ENCODE measurements at places on chromosomes 6 and 20. TPM values are rescaled to one million over a fixed set of nuclear protein-coding genes. Genes with fewer than 3 reads are reported as not detected.

- no peak for DNase-seq
These were observed 12.1 kb downstream of the TBX18 start for GRCh38 chr6:84752118-84752850.

GRCh38 chr6:2478200-2478599 is 232.8 kb upstream of the GMDS start:
- DNase-seq = no peak

Gene TTLL9
- 0.20 TPM for total RNA-seq

Gene TRAPPC3L
- not detected for total RNA-seq

- DNase-seq = no peak
These were observed 164.2 kb upstream of the ATXN1 start for GRCh38 chr6:16925461-16925860.

GRCh38 chr6:109872968-109873545 is 105.1 kb upstream of the GPR6 start:
- DNase-seq = no peak

Gene MLN
- not detected for total RNA-seq

DNA sequence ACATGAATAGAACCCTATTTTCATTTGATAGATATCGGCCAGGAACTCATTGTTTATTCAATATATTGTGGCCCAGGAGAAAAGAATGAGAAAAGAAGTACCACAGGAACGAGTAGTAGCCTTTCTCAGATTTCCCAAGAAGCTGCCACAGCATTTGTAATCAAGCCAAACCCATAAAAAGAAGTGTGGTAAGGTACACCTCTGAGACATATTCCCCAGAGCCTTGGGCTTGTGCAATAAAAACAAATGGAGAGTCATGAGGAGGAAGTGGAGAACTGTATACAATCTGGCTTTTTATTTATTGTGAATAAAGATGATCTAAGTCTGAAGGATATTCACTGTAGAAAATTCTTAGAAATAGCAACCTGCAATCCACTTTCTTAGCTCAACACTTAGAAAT is 36.7 kb downstream of the KIF6 start:
- DNase-seq = no peak

- no peak for DNase-seq
These were observed 43.7 kb downstream of the CDC5L start for GRCh38 chr6:44431118-44431725.

- no peak for DNase-seq
These were observed 13.3 kb upstream of the RIPOR2 start for GRCh38 chr6:24949020-24949569.

- no peak for DNase-seq
These were observed 9.5 kb downstream of the NT5E start for GRCh38 chr6:85459224-85459901.

Gene GNAS-AS1
- total RNA-seq = 11.3 TPM

Gene OPRL1
- total RNA-seq = 0.90 TPM

DNA sequence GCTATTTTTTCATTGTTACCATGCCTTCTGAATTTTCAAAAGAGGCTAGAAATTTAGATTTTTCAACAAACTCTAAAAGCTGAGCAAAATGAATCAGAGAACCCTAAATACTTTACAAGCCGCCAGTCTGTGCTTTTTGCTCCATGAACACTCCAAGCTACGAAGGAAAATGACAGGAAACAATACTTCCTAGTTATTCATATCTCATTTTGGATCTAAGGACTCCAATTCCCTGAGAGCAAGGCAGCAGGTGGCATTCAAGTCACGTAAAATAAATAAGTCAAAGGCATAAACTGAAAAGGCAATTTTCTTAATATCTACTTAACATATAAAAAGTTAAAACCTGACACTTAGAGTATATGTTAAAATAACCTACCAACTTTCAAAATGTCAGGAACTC is 50.6 kb downstream of the PDSS2 start:
- no peak for DNase-seq

Gene SIRPD
- total RNA-seq = not detected

DNA sequence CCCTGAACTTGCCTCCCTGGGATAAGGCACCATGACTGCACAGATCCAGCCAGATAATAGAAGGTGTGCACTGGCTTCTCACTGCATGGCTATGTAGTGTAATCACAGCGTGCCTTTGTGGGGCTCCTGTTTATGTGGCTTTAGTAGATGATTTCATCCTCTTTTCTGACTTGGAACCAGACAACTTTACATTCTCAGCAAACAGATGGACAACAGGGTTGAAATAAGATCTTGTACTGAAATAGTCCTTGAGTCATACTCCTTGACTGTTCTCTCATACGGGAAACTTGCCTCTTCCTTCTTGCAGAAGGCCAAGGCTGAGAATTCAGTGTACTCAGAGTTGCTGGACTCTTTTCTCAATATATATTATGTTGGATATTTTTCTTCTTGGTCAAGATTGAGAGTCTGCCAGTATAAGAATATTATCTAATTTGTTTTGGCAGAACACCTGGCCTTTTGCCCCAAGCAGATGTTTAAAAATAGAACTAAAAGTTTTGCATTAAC is 25.0 kb upstream of the RNF144B start:
- no peak for DNase-seq

DNA sequence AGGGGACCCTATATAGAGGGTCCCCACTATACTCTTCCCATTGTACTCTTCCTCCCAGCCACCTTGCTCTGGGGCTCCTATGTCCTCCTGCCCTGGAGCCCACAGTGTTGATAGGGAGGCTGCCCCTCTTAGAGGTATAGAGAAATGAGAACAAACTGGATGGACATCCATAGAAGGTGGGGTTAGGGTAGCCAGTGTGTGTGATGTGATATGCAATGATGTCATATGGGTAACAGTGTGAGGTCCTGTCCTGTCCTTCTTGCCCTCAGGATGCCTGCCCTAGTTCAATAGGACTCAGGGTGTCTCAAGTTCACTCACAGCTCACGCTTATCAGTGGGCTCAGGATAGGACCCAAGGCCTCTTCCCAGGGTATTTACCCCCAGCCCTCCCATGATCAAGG is 435 bp downstream of the PTCRA start:
- no peak for DNase-seq

DNA sequence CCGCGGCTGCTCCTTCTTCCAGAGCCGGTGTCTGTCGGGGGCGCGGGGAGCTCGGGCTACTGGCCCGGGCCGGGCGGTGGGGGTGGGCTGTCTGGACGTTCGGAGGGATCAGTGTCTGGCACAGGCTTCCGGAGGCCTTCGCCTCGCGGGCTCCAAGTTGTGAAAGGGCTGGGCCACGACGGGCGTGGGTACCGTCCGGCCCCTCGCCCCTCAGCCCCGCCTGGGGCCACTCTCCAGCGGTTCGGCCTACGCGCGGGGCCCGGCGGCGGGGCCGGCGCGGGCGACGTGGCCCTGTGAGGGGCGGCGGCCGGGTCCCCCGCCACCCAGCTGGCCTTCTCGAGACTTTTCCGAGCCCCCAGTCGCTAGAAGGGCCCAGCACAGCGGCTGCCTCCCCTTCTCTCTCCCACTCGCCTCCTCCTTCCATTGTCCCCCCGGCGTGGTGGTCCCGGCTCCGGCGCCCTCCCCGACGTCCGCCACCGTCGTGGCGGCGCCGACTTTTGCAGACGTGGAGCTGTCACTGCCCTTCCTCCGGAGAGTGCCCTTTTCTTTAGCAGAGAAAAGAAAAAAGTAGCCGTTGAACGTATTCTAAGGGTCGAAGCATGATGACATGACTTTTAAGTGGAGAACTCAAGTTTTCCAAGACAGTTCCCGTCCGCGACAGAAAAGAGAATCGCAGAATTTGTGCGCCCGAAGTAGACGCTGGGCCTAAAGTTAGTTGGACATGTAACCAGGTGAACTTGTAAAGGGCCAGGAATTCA is 571 bp downstream of the ITCH start:
- no peak for DNase-seq

Gene KHDC1
- total RNA-seq = 7.7 TPM

Gene ZBTB9
- 53.1 TPM for total RNA-seq

DNA sequence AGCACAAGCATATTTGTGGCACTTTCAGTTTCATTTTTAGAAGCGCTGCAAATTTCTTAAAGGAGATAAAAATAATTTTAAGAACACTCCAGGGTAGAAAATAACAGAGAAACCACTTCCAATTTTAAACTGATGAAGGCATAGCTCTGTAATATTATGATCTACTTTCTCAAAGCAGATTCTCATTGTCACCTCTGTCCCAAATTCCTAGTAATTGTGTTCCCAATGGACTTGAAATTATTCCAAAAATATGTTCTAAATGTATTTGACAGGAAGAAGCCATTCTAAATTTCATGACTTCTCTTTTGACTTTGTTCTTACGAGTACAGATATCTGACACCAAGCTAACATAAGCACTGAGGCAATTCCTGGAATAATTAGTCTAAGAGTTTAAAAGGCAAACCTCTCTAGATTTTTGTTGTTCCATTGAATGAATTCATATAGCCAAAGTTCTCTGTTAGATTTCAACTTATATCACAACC is 140.2 kb upstream of the CARMIL1 start:
- DNase-seq = no peak

DNA sequence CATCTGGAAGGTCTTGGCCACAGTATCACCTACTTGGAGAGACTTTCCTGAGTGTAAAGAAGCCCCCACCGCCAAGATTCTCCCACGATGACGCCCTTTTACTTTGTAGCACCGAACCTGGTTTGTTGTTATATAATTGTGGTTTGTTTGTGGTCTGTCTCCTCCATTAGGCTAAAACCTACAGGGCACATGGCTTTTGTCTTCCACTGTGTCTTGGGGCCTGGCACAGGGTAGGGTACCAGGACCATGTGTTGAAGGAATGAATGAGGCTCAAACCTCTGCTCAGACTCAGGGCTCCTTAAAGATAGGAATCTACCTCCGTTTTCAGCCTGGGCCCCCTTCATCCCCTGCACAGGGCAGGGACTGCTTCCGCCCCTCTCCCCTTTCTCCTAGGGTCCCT is 59.4 kb upstream of the CCDC167 start:
- DNase-seq = no peak

DNA sequence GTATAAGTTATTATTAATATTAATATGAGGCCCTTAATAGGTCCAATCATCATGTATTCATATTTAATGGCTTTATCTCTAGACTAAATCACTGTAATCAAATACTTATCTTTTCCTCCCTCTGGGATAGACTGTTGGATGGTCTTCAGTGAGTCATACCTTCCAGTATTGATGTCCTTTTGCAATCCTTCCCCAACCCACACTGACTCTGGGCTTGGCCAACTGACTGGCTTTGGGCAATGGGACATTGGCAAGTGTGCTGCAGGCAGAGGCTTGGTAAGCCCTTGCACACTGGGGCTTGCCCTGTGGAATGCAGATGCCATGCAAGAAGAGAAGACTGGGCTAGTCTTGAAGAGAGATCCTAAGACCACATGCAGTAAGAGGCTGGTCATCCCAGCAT is 136.6 kb downstream of the CCDC170 start:
- DNase-seq = no peak

DNA sequence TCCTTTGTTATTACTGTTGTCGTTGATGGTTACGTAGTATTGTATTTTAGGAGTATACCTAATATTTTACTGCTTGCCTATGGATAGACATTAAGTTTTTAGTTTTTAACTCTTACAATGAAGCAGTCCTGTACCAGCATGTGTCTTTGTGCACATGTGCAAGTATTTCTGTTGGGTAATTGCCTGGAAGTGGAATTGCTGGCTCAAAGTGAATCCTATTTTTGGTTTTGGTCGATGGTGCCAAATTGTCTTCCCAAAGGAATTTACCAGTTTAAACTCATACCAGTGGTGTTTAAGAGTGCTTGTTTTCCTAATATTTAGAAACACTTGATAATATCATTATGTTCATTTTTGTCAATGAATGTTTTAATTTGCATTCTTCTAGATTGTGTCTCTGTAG is 75.5 kb downstream of the ANKS1A start:
- DNase-seq = no peak

- DNase-seq = no peak
These were observed 2.9 kb downstream of the DXO start for GRCh38 chr6:31968791-31969711.

DNA sequence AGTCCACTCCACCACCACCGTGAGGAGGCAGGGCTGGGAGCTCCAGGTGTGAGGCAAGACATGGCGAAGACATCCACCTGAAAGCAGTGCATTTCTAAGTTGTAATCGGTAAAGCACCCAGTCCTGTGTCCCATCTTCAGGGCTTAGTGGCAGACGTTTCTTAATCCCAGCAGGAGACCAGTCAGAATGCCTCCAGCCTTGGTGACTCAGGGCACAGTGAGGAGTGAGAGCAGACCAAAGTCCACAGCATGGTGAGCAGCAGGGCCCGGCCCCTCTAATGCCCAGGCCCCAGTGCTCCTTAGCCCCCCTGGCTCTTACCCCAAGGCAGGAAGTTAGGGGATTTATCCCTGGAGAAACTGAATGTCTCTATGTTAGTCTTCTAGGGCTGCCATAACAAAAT is 183.9 kb downstream of the SYNDIG1 start:
- no peak for DNase-seq

DNA sequence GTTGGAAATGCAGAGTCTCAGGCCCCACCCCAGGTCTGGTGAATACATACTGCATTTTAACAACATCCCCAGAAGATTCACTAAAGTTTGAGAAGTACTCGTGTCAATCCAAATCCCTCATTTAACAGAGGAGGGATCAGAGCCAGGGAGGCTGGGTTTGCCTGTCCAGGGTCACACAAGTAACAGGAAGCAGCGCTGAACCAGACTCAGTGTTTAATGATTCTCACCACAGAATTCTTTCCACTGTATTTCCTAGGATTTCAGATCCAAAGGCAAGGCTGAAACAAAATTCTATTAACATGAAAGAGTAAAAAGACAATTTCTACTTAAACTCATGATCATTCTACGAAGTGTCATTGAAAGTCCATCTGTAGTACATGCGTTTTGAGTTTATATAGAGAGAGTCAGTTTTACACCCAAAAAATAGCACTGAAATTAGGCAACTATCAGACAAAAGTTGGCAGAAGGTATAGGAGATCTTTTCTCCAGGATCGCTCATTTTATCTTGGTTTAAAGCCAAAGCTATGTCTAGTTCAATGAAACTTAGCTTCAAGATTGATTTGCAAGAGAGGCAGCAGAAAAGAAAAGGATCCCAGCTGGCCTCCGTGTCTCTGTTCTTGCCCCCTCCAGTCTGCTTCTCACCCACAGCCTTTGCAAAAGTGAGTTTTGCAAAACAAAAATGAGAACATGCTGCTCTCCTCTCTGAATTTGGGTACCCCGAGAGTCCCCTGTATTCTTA is 6.0 kb upstream of the AGPAT4 start:
- DNase-seq = no peak

DNA sequence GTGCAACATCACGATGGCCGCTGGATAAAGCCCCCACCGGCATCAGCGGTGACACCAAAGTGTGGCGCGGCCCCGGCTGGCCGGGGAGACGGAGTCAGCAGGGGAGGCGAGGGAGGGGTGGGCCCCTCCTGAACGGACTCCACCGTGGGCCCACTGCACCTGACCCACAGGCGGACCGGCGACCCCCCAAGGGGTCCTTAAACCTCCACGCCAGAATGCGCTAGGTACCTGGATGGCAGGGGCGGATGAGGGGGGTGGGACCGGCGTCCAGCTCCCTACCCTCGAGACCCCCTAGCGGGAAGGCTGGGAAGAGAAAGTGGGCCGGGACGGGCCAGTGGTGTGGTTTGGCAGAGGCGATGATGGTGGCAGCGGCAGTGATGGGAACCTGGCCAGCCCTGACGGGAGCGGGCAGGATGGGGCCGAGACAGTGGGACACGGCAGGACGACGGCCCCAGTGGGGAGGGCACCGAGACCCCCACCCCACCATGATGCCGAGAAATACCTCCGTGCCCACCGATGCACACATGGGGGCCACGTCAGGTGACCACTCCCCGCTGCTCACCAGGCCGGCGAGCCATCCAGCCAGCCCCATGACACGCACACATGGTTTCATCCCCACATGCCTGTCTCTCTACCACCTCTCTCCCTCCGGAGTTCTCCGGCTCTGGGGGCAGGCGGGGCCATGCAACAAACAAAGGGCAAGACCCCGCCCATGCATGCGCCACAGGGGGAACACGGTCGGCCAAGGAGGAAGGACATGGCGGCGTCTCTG is 771.9 kb upstream of the DEFB115 start:
- DNase-seq = no peak
